ENCODE measurements at places on chromosomes 2 and 18. TPM values are rescaled to one million over a fixed set of nuclear protein-coding genes. Genes with fewer than 3 reads are reported as not detected.

The SULT1C2 gene
- polyA plus RNA-seq, result not detected

The CFAP65 gene
- polyA plus RNA-seq, result not detected

The ZSWIM2 gene
- polyA plus RNA-seq, result not detected

The AQP12A gene
- not detected for polyA plus RNA-seq

The CNDP1 gene
- polyA plus RNA-seq, result 0.12 TPM

The SPR gene
- 44.2 TPM for polyA plus RNA-seq

The PAX8 gene
- polyA plus RNA-seq, result 0.35 TPM

The MAB21L4 gene
- not detected for polyA plus RNA-seq

The ARHGAP28 gene
- polyA plus RNA-seq, result 0.35 TPM

The ADCYAP1 gene
- polyA plus RNA-seq, result 0.13 TPM

The HAAO gene
- polyA plus RNA-seq, result 6.4 TPM

The MC4R gene
- polyA plus RNA-seq, result not detected

Data from heart right ventricle (tissue), 16 donors.